Activated CD4-positive, alpha-beta memory T cell treated with anti-CD3 and anti-CD28 coated beads for 36 hours (primary cell): ENCODE measurements at places on chromosomes 13 and 19. TPM values are rescaled to one million over a fixed set of nuclear protein-coding genes. Genes with fewer than 3 reads are reported as not detected.
A peak's percentile ranks its signal among the peaks of the same experiment; 100 is the strongest.

- no peak for DNase-seq
Measured at GRCh38 chr13:74778946-74779345, 644.7 kb upstream of the KLF12 start.

DNA sequence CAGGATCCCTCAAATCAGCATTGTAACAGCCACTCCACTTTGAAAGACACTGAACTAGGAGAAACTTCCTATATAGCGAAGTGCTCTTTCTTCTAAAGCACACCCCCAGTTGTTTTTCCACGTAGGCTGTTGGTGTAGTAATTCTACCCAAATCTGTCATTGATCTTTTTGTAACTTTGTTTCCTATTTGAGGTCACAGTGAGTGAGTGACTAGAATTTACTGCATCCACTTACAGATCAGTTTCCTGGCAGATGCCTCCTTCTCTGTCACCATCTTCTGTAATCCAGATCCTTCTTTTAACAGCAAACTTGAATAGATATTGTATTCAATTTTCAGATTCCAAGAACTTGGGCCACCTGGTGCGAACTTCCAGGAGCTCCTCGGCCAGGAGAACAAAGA, 15.3 kb downstream of the ZAR1L start:
- no peak for DNase-seq

- no peak for DNase-seq
Measured at GRCh38 chr19:1167687-1168571, 6.1 kb downstream of the SBNO2 start.

GRCh38 chr13:67052550-67053490, 177.3 kb downstream of the PCDH9 start:
- DNase-seq = no peak

GRCh38 chr13:43374621-43375020, 351.2 kb downstream of the DNAJC15 start:
- DNase-seq = no peak

DNA sequence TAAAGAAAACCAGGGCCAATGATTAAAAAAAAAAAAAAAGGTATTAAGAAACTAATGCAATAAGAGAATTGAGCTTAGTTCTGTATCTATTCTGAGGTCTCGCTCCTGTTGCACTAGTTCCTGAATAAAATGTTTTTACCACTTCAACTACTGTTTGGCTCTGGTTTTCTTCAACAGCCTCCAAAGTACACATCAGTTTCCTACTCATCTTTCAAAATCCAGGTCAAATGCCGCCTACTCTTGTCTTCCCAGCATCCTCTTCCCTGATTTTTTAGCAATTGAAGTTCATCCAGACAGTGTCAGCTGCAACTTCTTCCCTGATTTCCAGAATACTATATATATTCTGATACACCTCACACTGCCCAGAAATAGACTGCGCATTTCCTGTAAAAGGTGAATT, 1.4 kb upstream of the RCBTB1 start:
- DNase-seq = no peak

- DNase-seq = no peak
Measured at GRCh38 chr13:25001476-25002206, 94.3 kb upstream of the PABPC3 start.

DNA sequence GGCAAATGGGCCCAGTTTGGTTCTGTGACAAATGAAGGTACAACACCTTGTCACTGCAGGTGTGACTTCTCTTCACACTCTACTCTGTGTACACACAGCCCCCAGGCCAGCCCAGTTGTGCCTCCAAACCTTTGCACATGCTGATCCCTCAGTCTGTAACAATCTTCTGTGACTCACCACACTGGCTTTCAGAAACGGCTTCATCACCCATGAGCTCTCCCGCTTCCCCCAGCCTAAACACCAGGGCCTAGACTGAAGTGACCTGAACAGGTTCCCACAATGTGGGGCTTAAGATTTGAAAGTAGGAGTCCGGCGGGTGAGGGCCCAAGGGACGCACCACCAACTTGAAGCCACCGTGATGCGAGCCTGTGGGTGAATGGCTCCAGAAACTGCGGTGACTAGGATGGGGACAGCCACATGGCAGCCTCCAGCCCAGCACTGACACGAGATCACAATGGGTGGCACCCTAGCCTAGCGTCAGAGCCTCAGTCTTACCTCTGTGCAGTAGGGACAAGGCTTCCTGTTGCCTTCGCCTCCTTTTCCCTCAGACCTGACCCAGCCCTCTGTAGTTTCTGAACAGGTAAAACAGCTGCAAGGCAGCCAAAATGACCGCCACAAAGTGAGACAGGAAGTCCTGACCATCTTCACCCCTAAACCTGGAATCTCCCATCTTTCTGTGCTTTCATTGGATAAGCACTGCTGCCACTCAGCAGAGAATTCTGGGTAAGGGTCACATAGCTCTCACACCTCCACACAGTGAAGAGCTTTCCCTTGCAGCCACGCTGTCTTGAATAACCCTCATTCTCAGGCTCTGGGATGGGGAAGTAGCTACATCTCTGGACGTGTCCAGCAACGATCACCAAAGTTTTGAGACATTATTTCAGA, 34.2 kb upstream of the ZNF599 start:
- no peak for DNase-seq

DNA sequence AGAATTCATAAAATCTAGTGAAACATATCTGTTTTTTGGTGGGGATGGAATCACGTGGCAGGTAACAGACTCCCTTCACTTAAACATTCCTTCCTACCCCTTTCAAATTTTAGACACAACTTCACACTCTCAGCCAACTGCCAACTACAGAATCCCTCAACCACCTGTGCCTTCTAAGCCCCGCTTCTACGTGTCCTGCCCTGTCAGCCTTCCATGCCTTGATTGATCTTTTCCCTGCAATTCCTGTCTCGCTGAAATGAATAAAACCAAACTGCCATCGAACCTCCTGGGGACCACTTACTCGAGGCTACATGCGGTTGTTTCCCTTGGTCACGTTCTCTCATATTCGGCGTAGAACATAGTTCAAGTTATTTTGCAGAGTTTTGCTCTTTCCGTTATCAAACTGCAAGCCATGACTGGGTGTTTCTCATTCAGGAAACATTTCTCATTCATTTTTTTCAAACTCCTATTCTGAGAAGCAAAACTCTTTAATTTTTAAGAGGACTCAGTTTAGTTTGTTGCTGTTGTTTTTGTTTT, 1.1 kb downstream of the ZNF625 start:
- DNase-seq = no peak

DNA sequence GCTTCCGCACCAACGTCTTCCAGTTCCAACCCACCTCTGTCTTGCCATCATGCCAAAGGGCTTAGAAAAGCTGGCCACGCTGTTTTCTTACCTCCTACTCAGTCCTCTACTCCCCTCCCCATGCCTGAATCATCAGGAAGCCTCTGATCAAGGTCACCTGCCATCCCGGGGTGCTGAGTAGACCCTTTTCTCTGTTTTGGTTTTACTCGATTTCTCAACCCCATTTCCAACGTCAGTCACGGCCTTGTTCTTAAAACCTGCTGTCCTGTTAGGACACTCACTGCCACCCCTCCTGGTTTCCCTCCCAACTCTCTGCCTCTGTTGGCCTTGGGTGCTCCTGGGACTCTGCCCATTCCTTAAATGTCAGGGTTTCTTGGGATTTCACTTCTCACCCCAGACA, 350.1 kb downstream of the FOXO1 start:
- DNase-seq = peak; percentile 77

DNA sequence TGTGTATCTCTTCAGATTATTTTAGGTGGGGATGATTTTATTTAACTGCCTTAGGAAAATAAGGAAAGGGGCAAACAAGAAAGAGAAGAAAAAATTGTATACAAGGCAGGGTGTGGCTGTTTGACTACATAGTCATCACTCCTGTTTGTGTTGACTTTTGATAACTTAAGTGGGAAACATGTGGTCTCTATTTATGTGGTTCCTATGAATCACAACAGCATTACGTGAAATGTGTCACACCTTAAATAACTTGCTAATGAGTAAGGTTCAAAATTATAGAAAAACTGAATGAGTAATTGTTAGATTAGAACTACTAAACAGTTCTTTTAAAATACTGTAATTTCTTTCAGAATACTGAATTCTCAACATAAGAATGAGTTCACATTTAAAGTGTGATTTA, 69.3 kb downstream of the LMO7 start:
- DNase-seq = no peak

GRCh38 chr13:50410921-50411746, 395.9 kb downstream of the KCNRG start:
- no peak for DNase-seq

DNA sequence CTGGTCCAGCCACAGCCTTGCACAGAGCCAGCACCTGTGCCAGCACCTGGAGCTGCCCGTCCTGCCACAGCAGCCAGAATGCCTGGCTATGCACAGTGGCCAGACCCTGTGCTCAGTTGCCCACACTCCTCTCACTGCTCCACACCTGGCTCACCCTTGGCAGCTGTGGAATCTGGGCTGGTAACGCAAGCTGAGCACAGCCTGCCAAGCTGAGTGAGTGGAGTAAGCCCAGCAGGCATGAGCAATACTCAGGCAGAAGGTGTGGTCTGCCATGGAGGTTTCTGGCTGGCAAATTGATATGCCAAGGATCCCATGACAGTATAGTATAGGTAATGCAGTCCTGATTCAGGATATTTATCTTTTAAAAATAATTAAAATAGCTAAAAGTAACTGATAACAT, 122.2 kb downstream of the PCDH9 start:
- DNase-seq = no peak

DNA sequence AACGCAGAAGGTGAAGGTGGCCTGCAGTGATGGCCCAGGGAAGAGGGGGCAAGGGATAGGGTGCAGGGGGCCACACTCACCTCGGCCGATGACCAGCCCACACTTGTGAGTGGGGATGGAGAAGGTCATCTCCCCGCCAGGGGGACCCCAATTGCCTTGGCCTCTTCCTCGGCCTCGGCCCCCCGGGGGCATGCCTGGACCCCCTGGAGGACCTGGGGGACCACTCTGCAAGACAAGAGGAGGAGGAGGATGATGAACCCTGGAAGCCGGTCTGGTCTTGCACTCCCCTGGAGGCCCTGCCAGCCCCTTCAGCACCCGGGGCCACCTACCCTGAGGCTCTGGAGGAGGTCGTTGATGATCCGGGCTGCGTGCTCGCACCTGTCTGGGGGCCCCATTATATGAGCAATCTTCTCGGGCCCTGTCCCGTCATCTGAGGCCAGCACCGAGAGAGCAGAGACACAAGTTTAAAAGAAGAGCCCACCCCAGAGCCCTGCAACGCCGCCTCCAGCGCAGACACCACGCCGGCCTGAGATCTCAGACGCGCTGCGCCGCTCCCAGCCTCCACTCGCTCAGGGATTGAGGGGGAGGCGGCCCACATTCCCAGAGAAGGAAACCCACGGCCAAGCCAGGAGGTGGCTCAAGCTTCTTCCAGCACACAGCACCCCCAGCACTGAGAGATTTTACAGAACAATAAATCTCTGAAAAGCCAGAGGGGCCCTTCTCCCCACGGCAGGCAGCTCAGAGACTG, 7.8 kb downstream of the KHSRP start:
- DNase-seq = no peak

DNA sequence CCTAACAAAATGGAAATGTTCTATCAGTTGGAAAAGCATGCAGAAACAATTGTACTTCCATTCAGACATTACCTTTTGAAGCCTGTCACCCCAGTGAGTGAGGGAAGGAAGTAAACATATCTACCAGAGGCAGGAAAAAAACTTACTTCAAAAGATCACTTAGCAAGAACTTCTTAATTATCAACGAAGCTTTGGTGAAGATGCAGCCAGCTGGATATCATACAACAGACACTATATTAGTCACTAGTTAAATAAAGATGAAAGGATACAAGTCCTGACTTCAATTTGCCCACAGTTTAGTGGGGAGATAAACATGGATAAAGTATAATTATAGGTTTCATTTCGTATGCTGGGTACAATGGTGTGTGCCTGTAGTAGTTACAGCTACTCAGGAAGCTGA, 148.8 kb downstream of the TNFRSF19 start:
- DNase-seq = no peak

RASIP1 gene
- 0.19 TPM for total RNA-seq

LGALS14 gene
- total RNA-seq = 2.5 TPM

CATSPERD gene
- total RNA-seq = not detected
